Activated gamma-delta T cell (primary cell): ENCODE measurements at places on chromosomes 7 and 10.

DNA sequence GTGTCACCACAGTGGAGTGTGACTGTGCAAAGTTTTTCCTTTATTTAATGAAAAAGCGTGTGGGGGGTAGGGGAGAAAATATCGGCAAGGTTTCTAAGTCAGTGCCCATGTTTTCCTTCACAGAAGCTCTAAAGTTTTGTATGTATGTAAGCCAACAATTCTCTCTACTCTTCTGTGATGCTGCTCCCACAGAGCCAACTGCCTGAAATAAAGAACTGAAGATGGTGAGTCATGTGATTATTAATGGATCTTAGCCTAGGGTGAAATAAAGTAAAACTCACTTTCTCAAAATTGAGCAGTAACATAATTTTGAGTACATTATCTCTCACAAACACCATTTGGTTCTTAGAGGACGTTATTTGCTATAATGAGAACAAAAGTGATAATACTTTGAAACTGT is 143.7 kb downstream of the ELMO1 start:
- DNase-seq, result no peak

GRCh38 chr7:87517136-87517815 is 41.8 kb upstream of the ABCB4 start:
- DNase-seq, result no peak

DNA sequence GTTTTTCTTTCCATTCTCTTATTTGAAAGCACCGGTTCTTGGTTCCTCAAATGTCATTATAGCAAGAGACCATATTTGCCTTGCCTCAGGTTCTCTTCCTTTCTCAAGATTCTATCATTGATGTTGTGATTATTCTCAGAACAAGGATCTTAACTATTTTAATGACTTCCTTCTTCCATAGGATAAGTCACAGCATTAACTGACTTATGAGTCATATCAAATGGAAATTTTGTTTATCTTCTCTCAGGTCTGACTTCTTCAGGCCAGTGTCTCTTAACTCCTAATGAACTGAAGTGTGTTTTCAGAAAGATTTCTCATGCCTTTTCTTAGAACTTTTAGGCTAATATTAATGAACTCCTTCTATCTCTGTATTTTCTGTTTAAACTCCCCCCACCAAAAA is 794.6 kb upstream of the LRRN3 start:
- no peak for DNase-seq

GRCh38 chr7:92793656-92794205 is 42.6 kb downstream of the CDK6 start:
- no peak for DNase-seq

DNA sequence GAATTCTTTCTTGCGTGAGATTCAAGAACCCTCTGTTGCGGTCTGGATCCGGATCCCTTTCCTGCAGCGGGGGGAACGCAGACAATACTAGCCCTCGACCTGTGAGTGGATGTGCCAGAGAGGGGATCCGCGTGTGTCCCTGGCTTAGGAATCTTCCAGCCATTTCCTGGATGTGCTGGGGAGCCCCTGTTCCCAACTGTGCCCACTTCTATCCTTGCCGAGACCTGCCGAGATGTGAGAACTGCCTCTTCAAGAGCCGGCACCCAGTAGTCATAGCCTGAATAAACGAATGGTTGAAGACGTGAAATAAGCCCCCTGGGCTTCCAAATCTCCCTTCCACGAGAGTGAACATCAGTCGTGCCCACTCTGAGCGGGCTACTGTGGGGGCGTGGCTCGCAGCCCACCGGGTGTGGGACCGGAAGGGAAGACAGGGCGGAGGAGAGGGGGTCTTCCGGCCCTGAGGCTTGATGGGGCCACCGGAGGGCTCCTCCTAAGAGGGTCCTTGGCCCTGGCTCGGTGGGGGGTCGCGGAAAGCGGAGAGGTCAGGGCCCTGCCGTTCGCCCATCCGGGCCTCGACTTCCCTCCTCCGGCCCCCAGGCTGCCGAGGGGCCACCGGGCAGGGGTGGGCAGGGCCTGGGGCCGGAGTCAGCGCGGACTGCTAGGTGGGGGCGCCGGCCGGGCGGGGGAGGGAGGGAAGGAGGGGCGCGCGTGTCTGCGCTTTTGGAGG is 1.3 kb upstream of the CCDC136 start:
- DNase-seq, result no peak

DNA sequence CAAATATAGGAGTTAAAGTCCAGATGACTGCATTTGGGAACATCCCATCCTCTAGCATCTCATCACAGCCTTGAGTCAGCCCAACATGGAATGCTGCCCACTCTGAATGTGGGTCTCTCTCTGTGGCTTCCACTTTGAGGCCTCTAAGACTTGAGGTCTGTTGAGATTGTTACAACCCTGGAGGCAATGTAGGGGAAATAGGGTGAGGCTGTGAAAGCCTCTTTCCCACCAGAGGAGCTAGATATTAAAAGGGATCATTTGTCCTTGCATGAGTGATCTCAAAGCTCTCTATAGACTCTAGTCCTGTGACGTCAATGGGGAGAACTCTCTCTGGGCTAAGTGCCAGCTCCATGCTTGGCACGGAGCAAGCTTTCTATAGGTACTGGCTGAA is 6.4 kb upstream of the GOLGA7B start:
- no peak for DNase-seq

DNA sequence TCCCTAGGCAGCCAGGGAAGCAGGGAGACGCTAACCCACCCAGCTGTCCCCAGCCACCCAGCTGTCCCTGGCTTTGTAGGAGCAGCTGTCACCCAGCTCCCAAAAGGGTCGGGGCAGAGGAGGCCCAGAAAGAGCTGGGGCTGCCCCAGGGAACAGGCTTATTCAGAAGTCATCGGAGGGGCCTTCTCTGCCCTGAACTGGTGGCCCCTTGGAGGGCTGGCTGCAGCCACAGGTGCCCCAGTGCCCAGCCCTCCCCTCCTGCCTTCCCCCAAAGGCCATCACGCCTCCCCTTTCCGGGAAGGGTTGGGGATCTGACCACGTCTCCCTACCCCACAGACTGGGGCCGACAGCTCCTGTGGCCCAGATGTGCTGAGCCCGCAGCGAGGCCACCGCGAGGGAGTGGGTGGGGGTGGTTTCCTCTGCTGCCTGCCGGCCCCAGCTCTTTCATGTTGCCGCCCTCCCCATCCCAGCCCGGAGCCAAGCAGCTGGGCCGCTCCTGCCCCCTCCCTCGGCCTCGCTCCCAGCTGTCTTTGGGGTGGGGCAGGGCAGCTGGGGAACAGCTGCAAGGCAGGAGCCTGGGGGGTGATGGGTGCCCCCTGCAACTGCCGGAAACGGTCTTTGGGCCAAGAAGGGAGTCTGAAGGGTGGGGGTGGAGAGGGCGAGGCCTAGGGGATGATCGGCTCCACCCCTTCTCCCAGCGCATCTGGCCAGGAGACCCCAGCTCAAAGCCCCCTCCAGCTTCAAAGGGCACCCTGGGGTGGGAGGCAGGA is 16.8 kb downstream of the TRIM8 start:
- peak; percentile 40 for DNase-seq

GRCh38 chr7:144842377-144842851 is 6.6 kb upstream of the TPK1 start:
- DNase-seq, result no peak

GRCh38 chr7:108094933-108095710 is 35.0 kb downstream of the LAMB4 start:
- no peak for DNase-seq

DNA sequence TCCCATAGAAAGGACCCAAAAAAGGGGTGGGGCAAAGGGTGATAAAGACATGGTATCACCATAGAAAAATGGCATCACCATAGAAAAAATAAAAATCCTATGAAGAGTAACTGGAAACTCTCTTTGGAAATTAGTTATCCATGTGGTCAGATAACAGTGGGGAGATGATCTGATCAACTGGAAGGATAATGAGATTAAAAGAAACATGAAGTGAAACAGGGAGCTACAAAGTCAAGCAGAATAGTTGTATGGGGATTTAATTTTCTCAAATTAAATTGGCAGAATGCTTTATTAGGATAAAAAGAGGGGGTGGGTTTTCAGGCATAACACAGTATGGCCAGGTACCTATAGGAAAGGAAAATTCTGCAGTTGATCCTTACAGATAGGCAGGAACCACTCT is 111.2 kb downstream of the WNT2 start:
- no peak for DNase-seq

DNA sequence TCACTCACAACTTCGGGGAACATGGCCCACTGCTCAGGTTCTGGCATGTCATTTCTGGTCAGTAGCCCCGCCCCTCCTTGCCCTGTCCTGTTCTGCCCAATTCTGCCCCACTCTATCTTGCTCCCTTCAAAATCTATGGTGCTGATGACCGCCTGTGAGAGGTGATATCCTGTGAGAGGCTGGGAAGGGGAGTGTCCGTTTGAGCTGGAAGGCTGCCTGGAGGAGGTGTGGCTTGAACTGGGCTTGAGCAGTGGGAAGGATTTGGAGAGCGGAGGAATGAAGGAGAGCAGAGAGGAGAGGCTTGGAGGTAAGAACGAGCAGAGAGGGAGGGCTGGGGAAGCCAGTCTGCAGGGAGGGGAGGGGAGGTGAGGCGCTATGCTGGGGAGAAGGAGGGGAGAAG is 145.3 kb downstream of the RPS24 start:
- no peak for DNase-seq

DNA sequence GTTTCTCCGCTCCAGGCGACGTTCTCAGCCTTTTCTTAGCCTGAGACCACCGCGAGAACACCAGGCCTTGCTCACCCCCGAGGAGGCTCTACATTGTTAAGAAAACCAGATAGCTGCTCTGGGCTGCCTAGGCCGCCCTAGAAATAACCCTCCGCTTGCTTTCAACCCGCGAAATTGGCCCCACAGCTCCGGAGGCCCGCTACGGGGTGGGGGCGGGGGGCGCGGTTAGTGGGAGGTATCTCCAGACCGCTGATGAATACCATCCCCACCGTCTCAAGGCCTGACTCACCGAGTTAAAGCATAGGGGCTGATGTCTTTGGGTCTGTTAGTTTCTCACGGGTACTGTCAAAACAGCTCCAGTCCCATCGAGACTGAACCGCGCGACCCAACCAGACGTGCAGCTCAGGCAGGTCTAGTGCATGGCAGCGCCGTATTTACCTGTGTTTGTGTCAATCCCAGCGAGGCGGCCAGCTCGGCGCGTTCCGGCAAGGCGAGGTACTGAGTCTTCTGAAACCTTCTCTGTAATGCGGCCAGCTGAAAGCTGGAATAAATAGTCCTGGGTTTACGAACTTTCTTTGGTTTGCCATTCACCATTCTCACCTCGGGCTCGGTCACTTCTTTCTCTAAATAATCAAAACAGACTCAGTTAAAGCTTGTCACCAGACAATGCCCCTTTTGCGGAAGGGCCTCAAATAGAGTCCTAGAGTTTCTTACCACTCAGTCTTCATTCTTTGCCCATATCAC is 2.7 kb downstream of the DLX5 start:
- DNase-seq, result no peak

DNA sequence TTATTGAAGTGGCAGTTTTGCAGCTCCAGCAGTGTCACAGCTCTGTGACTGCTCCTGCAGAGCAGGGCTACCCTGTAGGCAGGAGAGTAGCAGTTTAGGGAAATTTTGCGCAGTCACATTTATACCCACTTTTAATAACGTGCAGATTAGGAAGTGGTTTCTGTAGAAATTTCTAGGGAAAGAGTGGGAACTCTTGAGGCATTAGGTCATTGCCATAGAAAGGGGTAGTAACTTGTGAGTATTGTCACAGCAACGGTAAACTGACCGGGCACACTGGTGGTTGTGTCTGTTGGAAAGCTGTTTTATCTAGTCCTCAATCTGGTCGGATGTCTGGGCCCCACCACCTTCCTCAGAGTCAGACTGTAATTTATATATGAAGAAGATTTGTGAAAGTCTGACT is 51.9 kb downstream of the CDC14C start:
- no peak for DNase-seq

- no peak for DNase-seq
Observed at GRCh38 chr10:101848894-101849351, 5.3 kb upstream of the KCNIP2 start.

DNA sequence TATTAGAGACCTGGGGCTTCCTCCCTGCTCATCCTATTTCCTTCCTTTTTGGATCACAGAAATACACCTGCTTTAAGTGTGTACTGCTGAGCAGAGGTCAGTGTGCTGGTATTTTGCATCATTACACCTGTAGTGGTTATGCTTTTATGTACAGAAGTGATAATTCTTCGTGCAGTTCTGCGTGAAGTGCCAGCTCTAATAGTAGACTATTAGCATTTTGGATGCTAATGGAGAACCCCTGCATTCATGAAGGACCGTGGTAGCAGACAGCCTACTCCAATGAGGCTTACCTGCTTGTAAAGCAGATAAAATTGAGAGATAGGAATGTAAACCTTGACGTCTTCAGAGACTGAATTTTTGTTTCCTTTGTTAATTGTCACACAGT is 114.3 kb downstream of the CDK14 start:
- DNase-seq, result no peak

- DNase-seq, result no peak
Observed at GRCh38 chr7:3559278-3559677, 258.2 kb downstream of the SDK1 start.

DNA sequence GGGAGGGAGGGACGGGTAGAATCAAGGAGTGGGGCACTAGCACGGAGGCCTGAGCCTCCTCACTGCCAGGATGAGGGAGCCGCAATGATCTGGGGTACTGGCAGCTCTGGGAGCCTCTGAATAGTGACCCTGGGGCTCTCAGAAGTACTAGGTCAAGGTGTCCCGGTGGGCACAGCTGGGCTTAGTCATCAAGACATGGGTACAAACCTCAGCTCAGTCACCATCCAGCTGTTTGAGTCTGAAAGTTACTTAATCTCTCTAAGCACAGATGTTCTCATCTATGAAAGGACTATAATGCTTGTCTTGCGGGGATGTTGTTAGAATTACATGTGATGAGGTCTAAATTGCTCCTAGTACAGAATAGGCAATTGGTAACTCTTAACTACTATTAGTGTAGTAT is 276.8 kb downstream of the KCNMA1 start:
- DNase-seq, result no peak

DNA sequence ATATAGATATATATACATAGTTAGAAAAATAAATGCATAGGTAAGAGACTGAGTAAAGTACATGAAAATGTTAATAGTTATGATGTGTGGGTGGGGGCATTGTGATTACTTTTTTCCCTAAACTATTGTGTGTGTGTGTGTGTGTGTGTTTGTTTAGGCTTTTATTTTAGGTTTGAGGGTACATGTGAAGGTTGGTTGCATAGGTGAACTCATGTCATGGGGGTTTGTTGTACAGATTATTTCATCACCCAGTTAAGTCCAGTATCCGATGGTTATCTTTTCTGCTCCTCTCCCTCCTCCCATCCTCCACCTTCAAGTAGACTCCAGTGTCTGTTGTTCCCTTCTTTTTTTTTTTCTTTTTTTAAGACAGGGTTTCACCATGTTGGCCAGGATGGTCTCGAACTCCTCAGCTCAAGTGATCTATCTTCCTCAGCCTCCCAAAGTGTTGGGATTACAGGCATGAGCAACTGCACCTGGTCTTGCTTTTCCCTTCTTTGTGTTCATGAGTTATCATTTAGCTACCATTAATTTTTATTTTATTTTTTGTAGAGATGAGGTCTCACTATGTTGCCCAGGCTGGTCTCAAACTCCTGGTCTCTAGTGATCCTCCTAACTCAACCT is 1.9 kb upstream of the RUFY2 start:
- DNase-seq, result no peak
